Mucosa of descending colon (tissue), 3 donors: ENCODE measurements at places on chromosomes 6 and 20. TPM values are rescaled to one million over a fixed set of nuclear protein-coding genes. Genes with fewer than 3 reads are reported as not detected.

LTV1 gene
- 18.0 TPM for total RNA-seq

TRAPPC3L gene
- total RNA-seq: not detected

DNA sequence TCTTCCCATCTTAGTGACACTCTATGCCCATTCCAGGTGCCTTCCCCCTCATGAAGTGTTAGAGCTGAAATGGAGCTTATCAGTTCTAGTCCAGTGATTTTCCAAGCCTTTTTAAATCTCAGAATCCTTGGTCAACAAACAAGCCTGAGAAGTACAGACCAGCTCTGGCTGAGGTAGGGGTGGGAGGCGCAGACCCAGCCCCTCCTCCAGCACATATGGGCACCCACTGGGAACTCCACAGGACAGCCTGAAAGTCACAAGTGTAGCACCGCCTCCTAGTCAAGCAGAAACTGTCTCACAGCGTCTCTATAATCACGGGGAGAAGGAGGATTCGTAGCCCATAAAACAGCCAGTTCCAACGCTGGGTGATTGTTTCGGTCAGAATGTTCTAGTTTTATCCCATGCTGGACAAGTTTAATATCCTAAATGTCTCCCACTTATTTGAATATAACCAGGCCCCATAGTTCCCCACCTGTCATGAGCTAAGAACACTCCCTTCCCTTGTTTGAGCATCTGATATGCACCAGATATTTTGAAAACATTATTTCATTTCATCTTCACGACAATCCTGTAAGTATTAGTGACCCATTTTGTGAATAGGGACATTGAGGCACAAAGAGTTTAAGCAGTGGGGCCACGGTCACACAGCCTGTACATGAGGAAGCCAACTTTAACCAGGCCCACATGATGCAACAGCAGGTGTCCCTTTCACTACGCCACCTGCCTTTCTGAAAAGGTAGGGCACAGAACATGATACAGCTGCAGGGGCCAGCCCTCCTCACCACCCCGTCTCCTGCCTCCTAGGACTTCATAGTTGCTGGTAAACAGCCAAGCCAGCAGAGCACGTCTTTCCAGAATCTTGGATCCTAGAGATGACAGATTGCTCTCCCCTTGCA lies 40.1 kb downstream of the TRAF3IP2 start:
- DNase-seq: peak; percentile 44

DNA sequence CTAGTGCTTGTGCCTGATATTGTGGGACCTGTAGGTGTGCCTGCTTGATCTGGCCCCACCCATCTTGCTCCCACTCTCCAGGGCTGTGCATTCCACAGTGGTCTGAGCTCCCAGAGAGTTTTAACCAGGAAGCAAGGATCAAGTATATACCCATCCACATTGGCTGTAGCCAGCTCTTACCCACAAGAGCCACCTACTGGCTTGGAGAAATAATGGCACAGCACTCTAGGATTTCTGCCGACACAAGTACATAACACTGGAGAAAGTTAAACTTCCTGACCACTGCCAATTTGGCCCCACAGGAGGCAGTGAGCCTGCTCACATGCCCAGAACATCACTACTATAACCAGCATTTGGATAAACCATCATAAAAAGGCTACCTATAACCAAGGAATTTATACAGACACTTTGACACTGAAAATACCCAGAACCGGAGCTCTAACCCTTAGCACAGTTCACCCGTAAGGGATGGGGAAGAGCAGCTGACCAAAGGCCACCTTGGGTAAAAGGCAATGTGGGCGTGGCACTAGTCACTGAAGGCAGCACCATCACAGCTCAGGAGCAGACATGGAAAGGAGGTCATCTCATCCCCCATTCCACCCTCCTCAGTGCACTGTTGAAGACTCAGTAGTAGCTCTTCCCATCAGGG lies 440.4 kb downstream of the BTBD3 start:
- DNase-seq: no peak

- DNase-seq: no peak
Measured at GRCh38 chr6:36984581-36985416, 1.2 kb downstream of the MTCH1 start.

- DNase-seq: peak; percentile 54
Measured at GRCh38 chr6:5025911-5026819, 22.3 kb upstream of the RPP40 start.

DNA sequence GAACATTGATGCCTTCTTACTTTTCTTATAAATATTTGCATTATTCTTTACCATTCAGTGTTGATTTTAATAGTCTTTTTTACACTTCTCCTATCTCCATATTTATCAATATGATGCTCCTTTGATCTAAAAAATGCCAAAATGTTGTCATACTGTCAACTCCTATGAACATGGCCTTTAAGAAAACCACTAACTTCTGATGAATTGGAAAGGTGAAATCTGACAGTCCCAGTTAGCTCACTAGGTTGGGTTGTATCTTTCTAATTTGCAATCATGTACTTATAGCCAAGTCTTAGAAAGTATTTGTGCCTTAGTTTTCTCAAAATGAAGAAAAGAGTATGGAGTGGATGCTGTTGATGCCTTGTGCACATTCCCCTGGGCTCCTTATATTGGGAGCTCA lies 75.4 kb upstream of the SPACA1 start:
- DNase-seq: no peak

- no peak for DNase-seq
Measured at GRCh38 chr20:31473331-31474096, 1.4 kb downstream of the DEFB124 start.

- DNase-seq: no peak
Measured at GRCh38 chr6:6998194-6998569, 109.6 kb upstream of the RREB1 start.

DNA sequence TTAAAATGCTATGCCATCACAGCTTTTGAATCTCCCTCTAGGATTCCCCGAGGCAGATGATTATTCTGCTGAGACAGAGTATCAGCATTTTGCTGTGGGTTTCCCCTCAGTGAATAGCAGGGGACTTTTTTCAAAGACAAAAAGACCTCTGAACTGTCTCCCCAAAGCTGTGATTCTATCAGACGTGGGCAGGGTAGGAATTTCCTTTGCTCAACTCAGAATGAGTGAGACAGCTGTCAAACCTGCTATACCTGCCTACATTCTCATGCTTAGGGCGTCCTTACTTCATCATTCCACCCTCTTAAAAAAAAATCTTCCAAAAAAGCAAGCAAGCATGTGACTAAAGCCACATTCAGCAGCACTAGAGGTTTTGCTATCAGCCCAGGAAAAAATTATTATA lies 147.6 kb upstream of the FAM83B start:
- no peak for DNase-seq

- no peak for DNase-seq
Measured at GRCh38 chr6:4397307-4397706, 261.9 kb upstream of the ECI2 start.

- DNase-seq: no peak
Measured at GRCh38 chr6:148286563-148286962, 56.1 kb upstream of the SASH1 start.

NOTCH4 gene
- 10.5 TPM for total RNA-seq

DNA sequence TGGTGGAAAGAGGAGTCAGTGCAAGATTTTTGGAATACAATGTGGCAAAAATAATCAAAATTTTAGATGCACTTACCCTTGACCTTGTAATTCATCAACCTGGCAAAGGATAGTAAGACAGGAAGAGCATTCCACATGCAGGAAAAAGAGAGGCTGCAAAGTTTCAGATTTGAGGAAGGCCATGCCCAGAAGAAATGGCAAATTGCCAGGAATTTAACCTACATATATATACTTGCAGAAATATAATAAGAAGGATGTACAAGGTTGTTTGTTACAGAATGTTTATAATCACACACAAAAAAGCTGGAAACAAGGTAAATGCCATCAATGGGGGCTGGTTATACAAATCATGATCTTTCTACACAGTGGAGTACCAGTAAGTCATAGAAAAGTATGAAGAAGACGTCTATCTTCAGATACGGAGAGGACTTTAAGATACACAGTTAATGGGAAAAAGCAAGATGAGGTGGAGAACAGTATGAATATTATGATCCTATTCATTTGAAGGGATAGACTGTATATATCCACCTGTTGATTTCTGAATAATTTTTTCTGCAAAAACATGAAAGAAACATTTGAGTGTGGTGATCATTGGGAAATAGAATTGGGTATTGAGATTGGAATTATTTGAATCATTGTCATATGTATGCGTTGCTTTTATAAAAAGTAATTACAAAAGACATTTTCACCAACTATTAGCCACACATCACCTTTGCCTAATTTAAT lies 253.8 kb downstream of the TBC1D7 start:
- DNase-seq: no peak

- DNase-seq: no peak
Measured at GRCh38 chr6:74093361-74093760, 397.4 kb downstream of the CD109 start.

HCK gene
- 13.4 TPM for total RNA-seq

DNA sequence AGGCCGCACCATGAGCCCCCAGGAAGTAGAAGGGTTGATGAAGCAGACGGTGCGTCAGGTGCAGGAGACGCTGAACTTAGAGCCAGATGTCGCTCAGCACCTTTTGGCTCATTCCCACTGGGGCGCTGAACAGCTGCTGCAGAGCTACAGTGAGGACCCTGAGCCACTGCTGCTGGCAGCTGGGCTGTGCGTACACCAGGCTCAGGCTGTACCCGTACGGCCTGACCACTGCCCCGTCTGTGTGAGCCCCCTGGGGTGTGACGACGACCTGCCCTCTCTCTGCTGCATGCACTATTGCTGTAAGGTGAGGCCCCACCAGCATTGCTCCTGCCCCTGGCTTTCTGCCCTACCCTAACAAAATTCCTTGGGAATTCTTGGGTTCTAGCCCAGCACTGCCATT lies 13.1 kb downstream of the DNPH1 start:
- DNase-seq: no peak

CGA gene
- total RNA-seq: not detected

MYO6 gene
- 59.7 TPM for total RNA-seq

CDH26 gene
- total RNA-seq: 0.48 TPM

- no peak for DNase-seq
Measured at GRCh38 chr6:27768556-27768955, 143.6 kb downstream of the OR2B2 start.

HNF4A gene
- 125 TPM for total RNA-seq

LTB gene
- total RNA-seq: 2.1 TPM

ANKRD66 gene
- total RNA-seq: not detected

GRCh38 chr6:125312478-125312877 lies 10.7 kb upstream of the HDDC2 start:
- DNase-seq: no peak

DNA sequence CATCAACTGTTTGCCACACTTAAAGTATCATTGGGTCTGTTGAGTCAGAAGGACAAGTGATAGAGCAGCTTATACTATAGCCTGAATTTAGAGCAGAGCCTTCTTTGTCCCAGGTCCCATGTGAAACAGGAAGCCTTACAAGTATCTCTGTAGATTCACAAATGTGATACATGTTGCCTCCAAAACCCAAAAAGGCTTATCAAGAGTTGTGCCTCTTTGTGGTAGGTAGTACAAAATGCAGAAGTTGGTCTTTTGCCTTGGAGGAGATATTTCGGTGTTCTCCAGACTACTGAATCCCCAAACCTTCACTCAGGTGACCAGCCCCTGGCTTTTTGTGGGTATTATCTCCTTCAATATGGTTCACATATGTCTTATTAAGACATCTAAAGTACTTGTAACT lies 172.8 kb upstream of the PROKR2 start:
- DNase-seq: no peak

ESR1 gene
- 1.6 TPM for total RNA-seq

PRL gene
- total RNA-seq: not detected

DNA sequence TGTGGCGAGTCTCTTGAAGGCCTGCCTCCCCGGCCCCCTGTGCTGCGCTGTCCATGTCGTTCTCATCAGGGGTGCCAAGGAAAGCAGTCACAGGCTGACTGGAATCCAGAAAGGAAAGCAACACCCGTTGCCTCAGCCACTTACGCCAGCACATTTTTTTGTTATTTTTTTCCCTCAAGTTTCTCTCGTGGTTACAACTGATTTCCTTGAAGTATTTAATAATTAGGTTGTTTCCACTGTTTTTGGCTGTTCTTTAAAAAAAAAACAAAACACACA lies 17.9 kb upstream of the SLC22A1 start:
- DNase-seq: no peak

- no peak for DNase-seq
Measured at GRCh38 chr6:53347250-53347920, 1.4 kb downstream of the ELOVL5 start.

DTNBP1 gene
- total RNA-seq: 31.8 TPM

DNA sequence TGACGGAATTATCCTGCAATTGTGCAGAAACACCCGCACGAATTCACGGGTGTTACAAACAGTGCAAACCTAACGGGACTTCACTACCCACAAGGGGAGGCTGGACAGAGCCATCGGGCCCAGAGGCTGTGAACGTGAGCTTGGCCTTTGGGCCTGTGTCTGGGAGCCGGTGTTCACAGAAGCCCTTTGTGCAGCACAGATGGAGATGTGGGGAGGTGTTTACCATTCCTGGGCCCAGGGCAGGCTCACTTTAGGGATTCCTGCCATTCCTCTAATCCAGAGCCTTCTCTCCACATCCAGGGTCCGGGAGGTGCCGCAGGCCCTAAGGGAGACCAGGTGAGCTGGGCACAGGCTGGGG lies 15.0 kb downstream of the COL9A3 start:
- no peak for DNase-seq

- DNase-seq: no peak
Measured at GRCh38 chr6:113412589-113413357, 444.4 kb upstream of the MARCKS start.

DNA sequence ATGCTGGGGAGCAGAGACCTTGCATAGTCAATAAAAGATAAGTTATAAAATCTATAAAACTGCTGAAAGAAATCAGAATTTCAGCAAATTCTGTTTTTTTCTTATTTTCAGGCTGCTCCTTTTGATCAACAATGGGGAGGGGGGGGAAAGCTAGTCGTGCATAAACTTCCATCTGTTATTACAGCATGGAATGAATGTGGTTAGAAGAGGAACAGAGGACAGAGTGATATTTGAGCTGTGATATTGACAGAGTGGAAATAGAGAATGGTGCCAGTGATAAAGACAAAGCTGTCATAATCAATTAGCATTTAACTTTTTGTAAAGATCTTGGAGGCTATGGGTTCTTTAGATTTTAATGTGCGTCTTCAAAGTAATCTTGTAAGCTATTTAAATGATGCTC lies 43.4 kb upstream of the QKI start:
- no peak for DNase-seq

NRSN1 gene
- not detected for total RNA-seq

ADNP gene
- total RNA-seq: 68.6 TPM

DNA sequence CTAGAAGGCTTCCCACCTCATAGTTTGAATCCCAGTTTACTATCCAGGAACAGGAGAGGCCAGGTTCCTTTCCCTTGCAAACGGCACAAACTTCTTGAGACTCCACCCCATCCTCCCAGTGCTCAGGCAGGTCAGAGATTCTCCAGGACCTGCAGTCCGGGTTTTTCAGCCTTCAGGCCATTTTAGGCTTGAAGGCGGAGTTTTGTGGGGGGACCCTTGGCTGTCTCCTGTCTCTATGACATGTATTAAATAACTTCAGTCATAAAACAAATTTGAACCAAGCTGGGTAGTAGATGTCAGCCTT lies 230.1 kb downstream of the NFATC2 start:
- DNase-seq: no peak

- peak; percentile 97 for DNase-seq
Measured at GRCh38 chr6:43516697-43517504, at the start of the genes POLR1C and YIPF3. TSS of gene POLR1C (plus strand) at chr6:43517089. CDS start at chr6:43517110, 21 bp downstream. TSS of gene YIPF3 (minus strand) at chr6:43516926. CDS start at chr6:43516807, 119 bp downstream.
